ENCODE measurements at places on chromosomes 1 and 21.

DNA sequence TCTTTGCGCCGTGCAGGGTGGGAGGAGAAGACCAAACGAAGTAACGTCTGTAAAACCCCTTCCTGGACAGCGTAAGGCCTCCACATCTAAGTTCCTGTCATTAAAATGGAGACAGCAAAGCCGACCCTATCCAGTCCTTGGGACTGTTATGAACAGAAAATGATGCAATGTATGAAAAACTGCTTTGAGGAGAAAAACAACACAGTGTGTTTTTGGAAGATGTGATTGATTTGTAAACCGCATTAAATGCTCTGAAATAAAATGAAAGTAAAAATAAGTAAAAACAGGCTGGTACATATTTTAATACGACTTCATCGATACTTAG lies 827 bp upstream of the URB1 start:
- peaks cover 4% of the 10 kb centered on the region for H3K27me3 ChIP-seq
- peak overlapping the region; percentile 94 for H3K27ac ChIP-seq
- H3K4me3 ChIP-seq = peak overlapping the region; percentile 100
- DNase-seq = no peak
- H3K4me1 ChIP-seq = peaks cover 12% of the 10 kb centered on the region

DNA sequence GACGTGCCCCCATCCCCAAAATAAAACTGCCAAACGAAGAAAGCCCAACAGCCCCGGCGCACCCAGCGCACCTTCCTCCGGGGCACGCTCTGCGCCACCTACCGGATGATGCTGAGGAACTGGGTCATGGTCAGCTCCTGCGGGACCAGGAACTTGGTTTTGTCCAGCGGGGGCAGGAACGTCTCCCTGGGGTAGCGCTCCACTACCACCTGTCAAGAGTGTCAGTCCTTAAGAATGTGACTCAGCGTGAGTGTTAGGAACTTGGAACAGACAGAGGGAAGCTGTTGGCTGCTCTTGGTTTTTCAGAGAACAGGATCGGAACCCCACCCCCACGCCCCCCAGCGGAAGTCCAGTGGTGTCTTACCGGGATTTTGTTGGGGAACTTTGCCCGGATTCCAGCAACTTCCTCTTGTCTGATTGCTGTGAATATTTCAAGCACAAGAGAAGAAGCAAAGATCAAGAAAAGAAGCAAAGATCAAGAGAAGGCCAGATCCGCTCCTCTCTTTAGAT lies 431 bp downstream of the MAP1LC3C start:
- peaks cover 9% of the 10 kb centered on the region for H3K4me1 ChIP-seq
- H3K4me3 ChIP-seq = no peak overlapping the region
- peak; percentile 80 for DNase-seq
- no peaks in the 10 kb centered on the region for H3K36me3 ChIP-seq
- H3K27ac ChIP-seq = peak overlapping the region; percentile 24

DNA sequence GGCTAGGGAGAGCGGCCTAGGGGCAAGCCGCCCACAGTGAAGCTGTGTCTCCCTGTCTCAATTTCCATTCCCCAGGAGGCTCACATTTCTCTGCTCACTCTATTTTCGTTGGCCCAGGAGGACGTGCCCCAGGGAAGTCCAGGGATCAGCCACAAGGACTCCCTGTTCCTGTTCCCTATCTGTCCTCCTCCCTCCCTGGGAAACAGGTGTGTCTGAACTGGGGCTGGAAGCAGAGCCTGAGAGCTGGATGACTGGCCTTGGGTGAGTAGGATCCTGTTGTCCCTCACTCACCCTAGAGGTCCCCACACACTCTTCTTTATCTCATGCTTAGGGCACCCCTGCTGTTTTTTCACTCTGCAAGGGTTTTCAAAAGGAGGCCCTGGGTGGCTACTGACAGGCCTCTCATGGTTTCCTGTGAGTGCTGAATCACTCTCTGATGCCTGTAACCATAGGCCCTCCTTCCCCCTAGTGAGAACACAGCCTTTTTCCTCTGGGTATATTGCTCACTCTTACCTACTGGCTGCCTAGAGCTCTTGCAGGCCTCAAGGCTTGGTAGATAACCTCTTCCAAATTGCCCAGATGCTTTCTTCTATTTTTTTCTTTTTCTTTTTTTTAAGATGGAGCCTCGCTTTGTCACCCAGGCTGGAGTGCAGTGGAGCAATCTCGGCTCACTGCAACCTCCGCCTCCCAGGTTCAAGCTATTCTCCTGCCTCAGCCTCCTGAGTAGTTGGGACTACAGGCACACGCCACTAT lies 3.3 kb upstream of the UTP11 start:
- H3K27ac ChIP-seq = peak overlapping the region; percentile 37
- no peaks in the 10 kb centered on the region for H3K27me3 ChIP-seq
- H3K36me3 ChIP-seq = no peaks in the 10 kb centered on the region
- no peak overlapping the region for H3K4me3 ChIP-seq
- H3K4me1 ChIP-seq = peaks cover 8% of the 10 kb centered on the region
- DNase-seq = no peak

- H3K27ac ChIP-seq = no peak overlapping the region
- H3K27me3 ChIP-seq = no peaks in the 10 kb centered on the region
- H3K4me3 ChIP-seq = no peak overlapping the region
- no peaks in the 10 kb centered on the region for H3K4me1 ChIP-seq
These were observed 41.1 kb downstream of the GLIS1 start for GRCh38 chr1:53697721-53698383.

- H3K36me3 ChIP-seq = peaks cover 3% of the 10 kb centered on the region
- no peaks in the 10 kb centered on the region for H3K4me1 ChIP-seq
- no peak for DNase-seq
- no peak overlapping the region for H3K27ac ChIP-seq
These were observed 88.4 kb downstream of the OLFML2B start for GRCh38 chr1:161935264-161935663.

GRCh38 chr1:180181996-180182642 lies 27.4 kb downstream of the QSOX1 start:
- H3K4me3 ChIP-seq = no peak overlapping the region
- no peaks in the 10 kb centered on the region for H3K4me1 ChIP-seq
- no peak for DNase-seq
- no peaks in the 10 kb centered on the region for H3K27me3 ChIP-seq
- no peak overlapping the region for H3K27ac ChIP-seq

Measured in lung (tissue), 17 donors.